ENCODE measurements at places on chromosomes 4 and X.

DNA sequence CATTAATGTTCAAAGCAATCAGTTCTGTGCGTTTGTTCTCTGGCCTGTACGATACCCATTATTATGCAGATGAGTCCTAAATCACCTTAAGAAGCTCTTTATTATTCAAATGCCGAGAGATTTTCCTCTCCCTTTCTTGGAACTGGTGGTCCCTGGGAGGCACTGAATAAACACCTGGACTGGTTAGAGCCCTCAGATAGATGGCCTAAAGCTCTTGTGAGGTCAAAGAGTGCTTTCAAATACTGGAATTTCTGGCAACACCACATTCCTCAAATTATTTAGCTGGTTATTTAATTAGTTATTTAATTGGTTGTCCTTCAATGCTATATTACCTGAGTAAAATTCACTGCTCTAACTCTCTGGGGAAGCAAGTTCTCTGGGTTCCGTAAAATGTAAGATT lies 3.0 kb downstream of the ARHGEF38 start:
- no peak for DNase-seq

DNA sequence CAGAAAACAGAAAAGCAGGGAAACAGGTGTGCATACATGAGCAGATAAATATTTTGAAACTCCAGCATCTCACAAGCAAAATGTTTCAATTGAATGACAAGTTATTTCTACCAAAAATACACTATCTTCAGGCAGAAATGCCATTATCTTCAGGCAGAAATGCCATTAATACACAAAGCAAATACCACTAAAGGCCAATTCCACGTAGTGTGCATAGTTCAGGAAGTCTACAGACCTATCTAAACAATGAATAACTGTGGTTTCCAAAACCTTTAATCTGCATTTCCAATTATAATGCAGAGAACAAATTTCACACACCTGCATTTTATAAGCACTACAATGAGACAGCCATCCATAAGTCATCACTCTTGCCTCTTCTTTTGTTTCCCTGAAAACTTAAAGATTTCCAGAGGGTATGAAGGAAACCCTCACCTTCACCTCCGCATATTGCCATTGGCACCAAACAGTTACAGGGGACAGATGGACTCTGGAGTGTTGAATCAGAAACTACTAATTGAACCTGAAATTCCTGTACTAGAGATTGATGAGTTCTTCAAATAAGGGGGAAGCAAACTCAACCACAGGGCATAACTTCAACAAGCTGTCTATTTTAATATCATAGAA lies 179.0 kb downstream of the PDGFC start:
- no peak for DNase-seq

GRCh38 chr4:156751486-156751885 lies 220.1 kb downstream of the PDGFC start:
- no peak for DNase-seq

DNA sequence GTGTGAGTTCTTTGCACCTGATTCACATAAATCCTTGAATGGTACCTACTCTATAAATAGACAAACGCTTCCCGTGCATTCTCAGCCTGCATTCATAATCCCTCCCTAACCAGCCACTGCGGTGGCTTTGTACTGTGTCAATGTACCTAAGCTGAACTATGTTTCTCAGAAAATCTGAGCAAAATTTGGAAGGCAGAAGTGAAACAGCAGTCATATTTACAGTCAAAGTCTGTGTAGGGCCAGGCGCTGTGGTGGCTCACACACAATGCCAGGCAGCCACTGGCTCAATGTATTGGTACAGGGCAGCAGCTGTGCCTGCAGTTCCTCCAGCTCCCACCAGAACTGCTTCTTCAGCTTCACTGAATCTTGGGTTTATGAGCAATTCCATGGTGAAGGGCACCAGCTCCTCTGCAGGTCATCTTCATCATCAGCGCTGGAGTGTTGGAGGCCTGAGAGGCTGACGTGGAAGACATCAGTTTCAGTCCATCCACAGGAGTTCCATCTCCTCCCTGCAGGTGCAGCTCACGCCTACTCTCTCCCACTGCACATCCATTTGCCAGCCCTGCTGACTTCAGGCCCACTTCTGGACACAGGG lies 32.3 kb upstream of the IRF2 start:
- DNase-seq, result no peak

DNA sequence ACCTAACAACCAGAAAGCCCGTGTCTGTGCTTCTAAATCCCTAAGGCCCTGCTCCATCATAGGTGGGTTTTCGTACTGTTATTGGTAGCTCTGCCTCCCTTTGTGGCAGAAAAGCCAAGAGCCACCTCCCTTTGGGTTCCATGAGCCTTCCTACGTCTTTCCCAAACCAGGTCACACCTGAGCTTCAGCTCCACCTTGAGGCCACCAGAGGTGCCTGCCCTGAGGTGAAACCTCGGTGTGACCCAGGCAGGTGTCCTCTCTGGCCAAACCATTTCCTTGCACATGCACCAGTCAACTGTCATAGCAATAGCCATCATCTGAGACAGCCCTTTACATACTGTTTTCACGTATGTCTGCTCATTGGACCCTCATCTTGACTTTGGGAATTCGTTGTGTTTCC lies 188.0 kb upstream of the RBPJ start:
- DNase-seq, result no peak

DNA sequence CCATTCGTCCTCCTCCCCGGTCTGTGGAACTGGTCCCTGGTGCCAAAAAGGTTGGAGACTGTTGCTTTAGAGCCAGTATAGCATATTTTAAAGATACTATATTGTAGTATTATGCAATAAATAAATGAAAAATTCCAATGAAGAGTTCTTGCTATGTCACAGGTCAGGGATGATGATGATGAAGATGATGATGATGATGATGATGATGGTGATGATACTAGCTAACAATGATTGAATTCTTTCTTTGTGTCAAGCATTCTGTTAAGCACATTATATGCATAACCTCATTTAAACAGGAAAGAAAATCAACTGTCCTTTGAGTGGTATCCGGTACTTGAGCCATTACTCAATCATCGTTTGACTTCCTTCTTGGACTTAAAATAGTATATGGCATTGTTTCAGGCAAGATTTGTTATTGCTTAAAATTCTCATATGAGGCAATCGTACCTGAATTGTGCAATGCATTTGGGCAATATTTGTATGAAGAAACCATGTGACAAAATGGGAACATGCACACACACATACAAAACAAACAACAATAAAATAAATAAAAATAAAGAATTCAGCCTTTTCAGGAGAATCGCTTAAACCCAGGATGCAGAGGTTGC lies 22.8 kb upstream of the TLR2 start:
- no peak for DNase-seq

DNA sequence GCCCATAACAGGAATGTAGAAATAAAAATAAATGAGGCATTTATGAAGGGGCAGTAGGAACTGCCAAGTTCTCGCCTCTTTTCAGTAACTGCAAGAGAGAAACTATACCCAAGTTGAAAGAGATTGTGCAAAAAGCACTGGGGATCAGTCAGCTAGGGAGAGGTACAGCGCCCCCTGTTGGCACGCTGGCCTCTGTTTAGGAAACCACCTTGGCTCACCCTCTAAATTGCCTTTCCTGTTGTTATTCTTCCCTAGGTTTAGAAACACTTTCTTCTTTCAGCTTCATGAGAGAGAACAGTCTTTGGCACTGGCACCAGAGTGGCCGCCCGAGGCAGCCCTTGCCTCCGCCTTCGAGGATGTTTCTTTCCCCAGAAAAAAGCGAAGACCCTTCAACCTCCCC lies 348.5 kb downstream of the MID1IP1 start:
- DNase-seq, result peak; percentile 48

GRCh38 chrX:112306027-112306426 lies 223.5 kb upstream of the TRPC5 start:
- DNase-seq, result no peak

DNA sequence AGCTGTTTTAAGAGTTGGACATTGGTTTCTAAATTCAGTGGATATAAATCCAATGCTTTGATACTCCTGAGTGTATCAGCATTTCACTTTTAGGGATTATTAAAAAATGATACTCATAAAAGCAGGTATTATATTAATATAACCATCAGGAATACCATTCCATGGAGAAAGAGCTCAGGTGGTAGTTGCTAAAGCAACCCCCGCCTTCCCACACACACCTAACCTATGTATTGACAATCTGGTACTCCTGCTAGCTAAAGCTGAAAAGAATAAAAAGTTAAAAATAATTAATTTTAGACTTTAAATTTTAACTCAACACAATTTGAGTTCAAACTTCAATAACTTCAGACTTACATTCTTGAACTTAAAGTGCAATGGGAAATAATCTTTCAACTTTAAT lies 717.1 kb upstream of the HS3ST1 start:
- no peak for DNase-seq

GRCh38 chr4:12933760-12934221 lies 550.3 kb downstream of the RAB28 start:
- DNase-seq, result no peak

DNA sequence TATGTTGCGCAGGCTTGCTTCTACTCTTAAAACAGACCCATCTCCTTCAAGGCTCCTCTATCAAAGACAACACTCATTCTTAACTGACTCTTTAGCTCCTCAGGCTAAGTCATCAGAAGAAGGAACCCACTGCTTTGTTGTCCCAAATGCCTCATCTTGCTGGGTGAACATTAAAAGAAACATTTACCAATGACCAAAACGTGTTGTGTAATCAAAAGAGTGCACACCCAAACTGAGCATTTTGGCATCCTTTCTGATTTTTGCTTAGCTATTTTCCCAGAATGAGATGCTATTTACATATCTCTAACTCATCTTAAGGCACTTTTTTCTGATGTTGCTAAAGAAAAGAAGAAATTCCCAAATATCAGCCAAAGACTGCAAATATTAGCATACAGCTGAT lies 131.7 kb upstream of the VCX3A start:
- DNase-seq, result no peak

DNA sequence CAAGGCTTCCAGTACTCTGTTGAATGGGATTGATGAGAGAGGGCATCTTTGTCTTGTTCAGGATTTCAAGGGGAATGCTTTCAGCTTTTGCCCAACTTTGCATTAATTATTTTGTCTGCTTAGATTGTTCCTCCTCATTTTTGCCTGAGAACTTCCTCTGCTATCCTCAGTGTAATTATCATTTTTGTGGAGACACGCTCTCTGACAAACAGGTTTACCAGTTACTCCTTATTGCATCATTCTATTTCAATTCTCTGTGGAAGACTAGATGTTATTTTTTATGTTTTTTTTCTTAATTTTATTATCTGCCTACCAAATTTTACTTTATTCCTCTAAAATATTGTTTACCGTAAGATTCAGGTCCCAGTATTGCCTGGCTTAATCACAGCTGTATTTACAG lies 349.2 kb downstream of the ADGRL3 start:
- DNase-seq, result no peak

- no peak for DNase-seq
Measured at GRCh38 chr4:184416913-184417734, 57.2 kb downstream of the IRF2 start.

DNA sequence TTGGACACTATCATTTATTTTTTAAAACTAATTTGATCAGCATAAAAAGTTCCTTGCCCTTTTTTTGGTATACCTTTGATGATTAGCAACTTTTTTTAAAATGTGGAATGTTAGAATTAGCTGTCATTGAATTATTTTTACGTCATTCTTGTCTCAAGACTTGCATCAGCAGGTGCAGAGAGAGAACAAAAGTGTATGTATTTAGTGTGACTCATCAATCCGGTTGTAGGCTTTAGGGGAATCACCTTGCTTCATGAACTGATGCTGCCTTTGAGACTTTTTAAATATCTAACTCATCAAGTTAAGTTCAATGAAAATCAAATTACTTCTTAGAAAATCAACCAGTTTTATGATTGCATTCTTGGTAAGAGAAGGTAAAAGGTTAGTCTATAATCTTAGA lies 125.1 kb downstream of the ARX start:
- DNase-seq, result no peak

DNA sequence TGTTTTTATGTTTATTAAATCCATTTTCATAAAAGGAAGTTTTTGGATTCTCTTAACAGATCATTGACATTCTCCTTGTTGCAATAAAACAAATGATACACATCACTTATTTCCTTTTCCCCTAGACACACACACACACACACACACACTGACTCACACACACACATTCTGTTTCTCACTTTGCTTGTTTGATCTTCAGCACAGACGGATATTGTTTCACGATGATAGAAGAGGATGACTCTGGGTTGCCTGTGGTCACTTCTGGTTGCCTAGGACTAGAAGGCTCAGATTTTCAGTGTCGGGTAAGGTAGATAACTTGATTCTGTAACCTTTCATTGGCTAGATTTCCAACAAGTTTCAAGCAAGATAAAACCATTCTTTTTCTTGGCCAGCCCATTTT lies 356.8 kb downstream of the BMPR1B start:
- no peak for DNase-seq

DNA sequence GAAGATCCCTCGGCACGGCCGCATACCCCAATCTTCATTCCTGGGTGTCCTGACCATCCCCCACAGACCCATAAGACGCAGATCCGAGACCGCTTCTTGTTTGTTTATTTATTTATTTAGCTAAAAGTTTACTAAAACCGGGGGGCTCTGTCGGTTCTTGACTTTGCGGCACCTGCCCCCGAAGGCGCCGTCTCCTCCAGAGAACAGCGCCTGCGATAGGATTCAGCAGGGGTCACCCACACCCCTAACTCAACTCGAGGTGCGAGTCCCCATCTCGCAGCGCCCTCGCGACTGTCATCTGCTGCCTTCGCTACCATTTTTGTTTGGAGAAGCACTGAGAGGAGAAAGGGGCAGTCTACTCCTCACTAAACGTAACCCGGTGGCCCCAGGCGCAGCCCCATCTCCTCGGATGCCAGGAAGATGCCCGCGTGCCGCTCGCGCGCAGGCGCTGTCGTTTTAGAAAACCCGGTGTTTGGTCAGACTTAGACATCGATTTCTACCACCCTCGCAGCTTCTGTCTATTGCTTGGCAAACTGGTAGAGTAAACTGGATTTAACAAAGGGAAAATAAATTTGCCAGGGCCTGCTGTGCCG lies 18.9 kb upstream of the GPR101 start:
- peak; percentile 23 for DNase-seq
